ENCODE measurements at places on chromosomes 3 and 15.

DNA sequence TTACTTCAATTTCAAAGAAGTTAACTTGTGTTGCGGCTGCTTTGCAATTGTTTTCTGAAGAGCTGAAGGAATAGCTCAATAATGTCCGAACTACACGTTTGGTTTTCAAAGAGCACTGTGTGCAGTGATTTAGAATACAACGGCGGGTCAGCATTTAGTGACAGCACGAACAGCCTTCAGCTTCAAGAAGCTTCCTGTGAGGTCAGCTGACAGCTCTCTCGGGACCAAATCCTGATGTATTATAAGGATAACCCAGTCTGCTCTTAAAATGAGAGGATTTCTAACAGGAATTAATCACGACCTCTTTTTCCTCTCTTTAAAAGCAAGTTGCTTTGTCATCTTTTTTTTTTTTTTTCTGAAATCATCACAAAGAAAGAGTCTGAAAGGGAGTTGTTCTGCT is 97.9 kb upstream of the UNC13C start:
- no peak for DNase-seq

- no peak for DNase-seq
Observed at GRCh38 chr3:61991706-61992105, 381.6 kb downstream of the FEZF2 start.

DNA sequence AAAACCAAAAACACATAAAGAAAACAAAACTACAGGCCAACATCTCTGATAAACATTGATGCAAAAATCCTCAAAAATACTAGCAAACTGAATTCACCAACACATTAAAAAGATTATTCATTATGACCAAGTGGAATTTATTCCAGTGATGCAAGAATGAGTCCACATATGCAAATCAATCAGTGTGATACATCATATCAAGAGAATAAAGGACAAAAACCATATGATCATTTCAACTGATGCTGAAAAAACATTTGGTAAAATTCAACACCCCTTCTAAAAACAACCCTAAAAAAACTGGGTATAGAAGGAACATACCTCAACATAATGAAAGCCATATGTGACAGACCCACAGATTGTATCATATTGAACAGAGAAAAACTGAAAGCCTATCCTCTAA is 265.6 kb upstream of the DCBLD2 start:
- DNase-seq = no peak

DNA sequence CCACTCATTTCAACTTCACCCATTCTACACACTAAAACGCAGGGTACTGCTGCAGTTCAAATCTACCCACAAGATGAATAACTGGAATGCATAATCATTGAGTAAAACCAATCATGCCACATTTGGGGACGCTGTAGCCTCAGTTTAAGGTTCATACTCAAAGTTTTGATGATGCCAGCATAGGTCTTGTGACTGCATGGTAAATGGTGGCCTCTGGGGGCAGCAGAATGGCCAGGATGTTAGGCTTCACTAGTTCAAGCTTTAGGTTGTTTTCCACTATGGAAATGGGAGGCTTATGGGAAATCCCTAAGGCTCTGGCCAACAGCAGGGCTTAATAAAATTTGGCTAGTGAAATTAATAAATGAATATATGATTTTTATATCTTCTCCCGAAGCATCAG is 104.3 kb upstream of the TSC22D2 start:
- peak; percentile 11 for DNase-seq

DNA sequence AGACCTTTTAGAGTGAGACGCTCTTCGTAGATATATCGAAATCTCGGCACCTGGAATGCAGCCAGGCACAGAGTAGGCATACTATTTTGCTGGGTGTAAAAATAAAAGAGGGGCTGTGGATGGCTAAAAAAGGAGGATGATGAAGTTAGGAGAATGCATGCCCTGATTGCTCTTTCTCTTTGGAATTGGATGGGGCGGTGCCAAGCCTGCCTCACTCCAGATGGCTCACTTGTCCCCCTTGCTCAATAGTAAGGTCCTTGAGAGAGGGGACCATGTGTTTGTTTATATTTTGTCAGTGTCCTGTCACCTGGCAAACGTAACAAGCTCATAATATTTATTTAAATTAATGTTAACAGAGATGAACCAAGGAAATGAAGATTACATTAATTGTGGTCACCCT is 33.0 kb downstream of the SNRK start:
- no peak for DNase-seq

GRCh38 chr3:107775974-107776373 is 253.2 kb downstream of the BBX start:
- DNase-seq = no peak

DNA sequence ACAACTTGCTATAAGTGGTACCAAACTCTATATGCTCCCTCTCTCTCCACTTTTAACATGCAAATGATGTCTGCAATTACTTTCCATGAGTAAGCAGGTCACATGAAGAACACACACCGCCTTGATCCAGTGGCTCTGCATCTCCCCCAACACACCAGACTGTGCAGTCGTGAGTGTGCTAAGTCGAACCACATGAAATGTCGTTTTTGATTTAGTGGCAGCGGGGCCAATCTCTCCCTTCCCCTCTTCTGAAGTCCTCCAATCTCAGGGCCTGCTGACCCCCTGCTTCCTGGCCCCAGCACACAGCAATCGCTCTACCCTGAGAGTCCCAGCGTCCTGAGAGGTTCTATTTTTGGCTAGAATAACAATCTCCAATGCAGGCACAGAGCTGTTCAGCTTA is 312.5 kb downstream of the SHQ1 start:
- no peak for DNase-seq
